ENCODE measurements at places on chromosomes 3 and 15.

GRCh38 chr15:48929661-48930060 lies 34.1 kb downstream of the SHC4 start:
- DNase-seq, result no peak

- DNase-seq, result no peak
Measured at GRCh38 chr3:53696401-53697172, 149.6 kb downstream of the CHDH start.

DNA sequence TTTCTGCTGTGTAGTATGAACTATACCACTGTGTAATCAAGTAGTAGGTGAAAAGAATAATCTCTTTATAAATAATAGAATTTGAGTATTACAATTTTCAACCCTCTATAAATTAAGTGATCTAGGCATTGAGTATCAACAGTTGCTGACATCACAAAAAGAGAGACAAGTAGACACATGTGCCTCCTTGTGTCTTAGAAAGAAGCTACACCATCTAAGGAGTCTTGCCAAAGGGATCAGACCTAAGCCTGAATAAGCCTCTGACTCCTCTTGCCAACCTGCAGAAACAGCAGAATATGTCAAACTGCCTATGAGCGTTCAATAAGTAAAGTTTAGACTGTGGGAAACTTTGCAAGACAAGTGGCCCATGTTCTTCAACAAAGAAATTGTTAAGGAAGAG lies 5.8 kb upstream of the MTMR10 start:
- DNase-seq, result no peak

GRCh38 chr15:20340931-20341661 lies 200.5 kb downstream of the GOLGA6L6 start:
- DNase-seq, result no peak

DNA sequence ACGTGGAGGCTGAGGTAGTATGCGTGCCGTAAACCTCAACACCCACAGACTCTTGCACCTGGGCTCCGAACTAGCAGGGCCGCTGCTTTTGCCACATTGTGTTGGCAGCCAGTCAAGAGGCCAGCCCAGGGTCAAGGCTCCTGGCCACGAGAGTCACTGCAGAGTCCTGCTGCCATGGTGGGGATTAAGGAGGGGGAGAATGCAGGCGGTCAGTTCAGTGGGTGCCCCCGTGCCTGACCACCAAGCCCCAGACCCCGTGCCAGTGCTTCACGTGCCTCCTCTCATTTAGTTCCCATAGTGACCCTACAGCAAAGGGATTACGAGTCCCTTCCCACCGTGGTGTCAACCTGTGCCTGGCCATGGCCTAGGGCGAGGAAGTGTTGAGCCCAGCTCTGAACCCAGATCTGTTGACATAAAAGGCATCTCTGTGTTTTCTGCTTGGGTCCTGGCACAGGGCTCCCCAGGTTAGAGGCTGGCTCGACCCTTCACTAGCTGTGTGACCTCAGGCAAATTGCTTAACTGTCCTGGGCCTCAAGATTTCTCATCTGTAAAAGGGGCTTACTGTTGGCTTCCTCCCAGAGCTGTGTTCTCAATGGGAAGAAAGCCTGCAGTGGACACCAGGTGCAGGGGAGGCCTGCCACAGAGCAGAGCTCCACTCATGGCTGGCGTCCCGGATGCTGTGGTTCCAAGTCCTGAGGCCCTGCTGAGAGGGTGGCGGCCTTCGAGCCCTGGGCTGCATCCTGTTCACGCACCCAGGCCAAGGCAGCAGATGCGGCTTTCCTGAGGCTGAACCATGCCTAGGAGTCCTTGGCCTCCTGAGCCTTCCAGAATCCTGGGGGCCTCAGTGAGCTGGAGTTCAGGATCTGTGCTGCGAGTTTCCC lies 32.8 kb downstream of the FBLN2 start:
- no peak for DNase-seq

- DNase-seq, result no peak
Measured at GRCh38 chr3:137647179-137647578, 116.9 kb upstream of the SOX14 start.

- DNase-seq, result peak; percentile 51
Measured at GRCh38 chr3:184568924-184569829, 7.6 kb downstream of the EPHB3 start.

GRCh38 chr3:163878396-163878795 lies 1199.9 kb downstream of the SI start:
- DNase-seq, result no peak

DNA sequence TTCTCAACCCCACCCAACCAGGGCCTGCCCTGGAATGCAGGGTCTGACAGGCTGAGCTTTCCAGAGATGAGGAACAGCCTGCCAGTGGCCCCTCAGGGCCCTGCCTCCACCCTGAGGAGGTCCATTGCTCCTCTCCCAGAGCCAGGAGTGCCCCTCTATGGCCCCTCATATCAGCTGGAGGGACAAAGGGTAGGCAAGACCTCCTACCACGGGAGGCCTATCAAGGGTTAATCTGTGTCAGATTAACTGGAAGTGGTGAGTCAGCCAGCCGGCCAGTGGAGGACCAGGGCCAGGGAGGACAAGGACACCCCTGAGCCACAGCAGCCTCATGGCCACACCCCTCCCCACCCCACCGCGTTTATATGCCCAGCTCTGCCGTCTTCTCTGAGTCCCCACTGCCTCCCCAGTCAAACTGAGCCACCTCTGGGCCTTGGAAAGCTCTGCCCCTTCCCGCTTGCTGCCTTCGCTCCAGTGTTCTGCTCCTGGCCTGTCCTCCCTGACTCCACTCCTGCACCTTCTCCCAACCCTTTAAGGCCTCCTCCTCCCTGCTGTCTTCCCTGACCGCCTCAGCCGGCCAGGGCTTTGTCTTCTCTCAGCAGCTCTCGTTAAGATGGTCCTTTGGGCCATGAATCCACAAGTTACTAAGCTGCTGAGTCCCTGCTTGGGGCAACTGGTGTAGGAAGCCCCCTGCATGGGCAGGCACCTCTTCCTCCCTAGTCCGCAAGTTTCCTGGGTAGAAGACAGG lies 6.5 kb downstream of the CCDC33 start:
- no peak for DNase-seq

- no peak for DNase-seq
Measured at GRCh38 chr15:60523056-60523455, 44.1 kb upstream of the ICE2 start.

DNA sequence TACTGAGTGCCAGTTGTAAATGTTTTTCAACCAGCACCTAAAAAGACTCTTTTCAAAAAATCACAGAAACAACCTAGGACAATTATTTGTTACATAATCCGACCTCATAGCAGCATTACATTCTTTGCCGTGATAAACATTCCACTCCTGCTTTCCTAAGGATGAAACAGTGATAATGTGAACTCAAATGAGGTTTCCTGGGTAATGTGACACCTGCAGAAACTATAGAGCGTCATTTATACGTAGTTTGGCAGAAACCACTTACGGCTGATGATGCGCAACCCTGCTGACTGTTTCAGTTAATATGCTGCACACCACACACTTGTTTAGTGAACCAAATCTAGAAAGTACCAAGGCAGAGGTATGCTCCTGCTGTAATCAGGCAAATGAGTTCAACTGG lies 55.8 kb downstream of the SEMA6D start:
- no peak for DNase-seq

- DNase-seq, result no peak
Measured at GRCh38 chr3:50028346-50028745, 60.4 kb upstream of the RBM5 start.

Data from hypothalamus (tissue), 51 donors.